ENCODE measurements at places on chromosomes 2 and 18.
A peak's percentile ranks its signal among the peaks of the same experiment; 100 is the strongest.

GRCh38 chr18:63511285-63511684, 30.9 kb upstream of the SERPINB12 start:
- peak; percentile 52 for DNase-seq

GRCh38 chr18:468955-469790, 31.3 kb downstream of the COLEC12 start:
- DNase-seq = no peak

DNA sequence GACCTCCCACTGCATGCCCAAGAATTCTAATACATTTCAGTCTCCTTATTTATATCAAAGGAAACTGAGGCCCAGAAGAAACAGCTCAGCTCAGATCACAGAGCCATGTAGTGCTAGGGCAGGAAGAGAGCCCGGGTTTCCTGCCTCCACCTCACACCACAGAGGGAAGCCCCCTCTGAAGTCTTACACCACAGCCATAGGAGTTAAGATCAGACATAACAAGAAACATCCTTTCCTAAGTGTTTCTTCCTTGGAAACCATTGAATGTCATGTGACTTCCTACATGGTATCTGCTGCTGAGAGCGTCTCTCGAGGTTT, 102.1 kb downstream of the MTCL1 start:
- DNase-seq = no peak

GRCh38 chr2:127083819-127084503, 23.0 kb downstream of the BIN1 start:
- DNase-seq = peak; percentile 67

DNA sequence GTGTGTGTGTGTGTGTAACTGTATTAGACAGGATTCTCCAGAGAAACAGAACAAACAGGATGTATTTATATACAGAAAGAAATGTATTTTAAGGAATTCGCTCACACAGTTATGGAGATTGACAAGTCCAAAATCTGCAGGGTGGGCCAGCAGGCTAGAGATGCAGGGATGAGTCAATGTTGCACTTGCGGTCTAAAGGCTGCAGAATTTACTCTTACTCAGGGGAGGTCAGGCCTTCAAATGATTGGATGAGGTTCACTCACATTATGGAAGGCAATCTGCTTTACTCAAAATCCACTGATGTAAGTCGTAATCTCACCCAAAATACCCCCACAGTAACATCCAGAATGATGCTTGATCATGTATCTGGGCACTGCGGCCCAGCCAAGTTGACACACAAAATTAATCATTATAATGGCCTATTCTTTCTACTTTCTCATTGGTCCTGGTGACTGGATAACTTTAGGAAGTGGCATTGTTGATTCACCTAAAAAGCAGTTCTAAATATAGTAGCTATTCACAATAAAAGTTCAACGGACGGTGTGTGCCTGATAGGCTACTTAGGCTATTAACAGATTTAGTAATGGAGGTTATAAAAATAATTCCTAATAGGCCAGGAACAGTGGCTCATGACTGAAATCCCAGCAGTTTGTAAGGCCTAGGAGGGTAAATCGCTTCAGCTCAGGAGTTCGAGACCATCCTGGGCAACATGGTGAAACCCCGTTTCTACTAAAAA, 40.6 kb upstream of the ACYP2 start:
- no peak for DNase-seq

DNA sequence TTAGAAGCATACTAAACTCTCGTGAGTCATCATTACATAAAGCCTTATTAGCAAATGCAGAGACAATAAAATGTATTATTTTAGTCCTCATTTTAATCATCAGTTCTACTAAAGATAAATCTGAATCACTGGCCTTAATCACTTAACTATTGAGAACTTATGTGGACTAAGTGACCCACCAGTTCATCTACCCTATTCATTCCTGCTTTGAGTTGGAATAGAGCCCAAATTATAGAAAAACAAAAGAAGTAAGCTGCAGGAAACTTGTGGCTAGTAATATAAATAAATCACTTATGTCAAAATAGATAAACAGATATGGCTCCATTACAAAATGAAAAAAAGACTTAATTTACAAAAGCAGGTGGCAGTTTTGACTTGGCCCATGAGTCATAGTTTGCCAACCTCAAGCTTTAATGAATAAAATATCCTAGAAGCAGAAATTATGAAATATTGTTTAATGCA, 851.8 kb upstream of the CRIM1 start:
- no peak for DNase-seq

- DNase-seq = no peak
Observed at GRCh38 chr2:12778369-12778768, 61.6 kb downstream of the TRIB2 start.

DNA sequence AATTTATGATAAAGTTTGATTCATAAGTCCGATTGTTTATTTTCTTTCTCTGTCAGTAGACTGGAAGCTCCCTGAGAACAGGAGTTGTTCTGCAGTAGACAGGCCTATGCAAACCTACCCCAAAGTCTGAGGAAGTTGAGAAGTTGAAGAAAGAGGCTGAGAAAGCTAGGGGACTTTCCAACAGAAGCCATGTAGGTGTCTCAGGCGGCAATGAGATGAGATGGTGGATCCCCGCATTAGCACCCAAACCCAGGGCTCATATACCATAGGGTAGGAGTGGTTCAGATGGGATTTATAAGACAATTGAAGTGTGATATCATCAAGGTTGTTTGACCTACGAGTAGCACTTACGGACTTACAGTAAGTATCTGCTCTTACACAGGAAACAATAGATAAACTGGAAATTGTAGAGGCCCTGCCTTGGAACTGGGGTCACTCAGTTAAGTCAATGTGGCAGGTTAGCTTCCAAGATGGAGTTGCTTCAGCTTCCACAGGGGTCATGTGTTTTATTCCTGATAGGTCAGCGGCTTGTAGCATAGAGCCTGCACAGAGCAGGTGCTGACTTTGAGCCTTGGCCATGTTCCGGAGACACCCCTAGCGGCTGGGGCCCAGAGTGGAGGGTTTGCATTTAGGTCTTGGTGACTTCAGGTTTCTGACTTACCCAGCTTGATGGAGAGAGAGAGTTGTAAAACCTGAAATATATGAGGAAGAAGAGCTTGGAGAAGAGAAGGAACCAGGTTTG, 2.3 kb upstream of the PSD4 start:
- no peak for DNase-seq

GRCh38 chr2:225004597-225004996, 37.7 kb downstream of the DOCK10 start:
- no peak for DNase-seq

All from LNCaP clone FGC (cell line).